ENCODE measurements at places on chromosomes 12 and 14. TPM values are rescaled to one million over a fixed set of nuclear protein-coding genes. Genes with fewer than 3 reads are reported as not detected.

DNA sequence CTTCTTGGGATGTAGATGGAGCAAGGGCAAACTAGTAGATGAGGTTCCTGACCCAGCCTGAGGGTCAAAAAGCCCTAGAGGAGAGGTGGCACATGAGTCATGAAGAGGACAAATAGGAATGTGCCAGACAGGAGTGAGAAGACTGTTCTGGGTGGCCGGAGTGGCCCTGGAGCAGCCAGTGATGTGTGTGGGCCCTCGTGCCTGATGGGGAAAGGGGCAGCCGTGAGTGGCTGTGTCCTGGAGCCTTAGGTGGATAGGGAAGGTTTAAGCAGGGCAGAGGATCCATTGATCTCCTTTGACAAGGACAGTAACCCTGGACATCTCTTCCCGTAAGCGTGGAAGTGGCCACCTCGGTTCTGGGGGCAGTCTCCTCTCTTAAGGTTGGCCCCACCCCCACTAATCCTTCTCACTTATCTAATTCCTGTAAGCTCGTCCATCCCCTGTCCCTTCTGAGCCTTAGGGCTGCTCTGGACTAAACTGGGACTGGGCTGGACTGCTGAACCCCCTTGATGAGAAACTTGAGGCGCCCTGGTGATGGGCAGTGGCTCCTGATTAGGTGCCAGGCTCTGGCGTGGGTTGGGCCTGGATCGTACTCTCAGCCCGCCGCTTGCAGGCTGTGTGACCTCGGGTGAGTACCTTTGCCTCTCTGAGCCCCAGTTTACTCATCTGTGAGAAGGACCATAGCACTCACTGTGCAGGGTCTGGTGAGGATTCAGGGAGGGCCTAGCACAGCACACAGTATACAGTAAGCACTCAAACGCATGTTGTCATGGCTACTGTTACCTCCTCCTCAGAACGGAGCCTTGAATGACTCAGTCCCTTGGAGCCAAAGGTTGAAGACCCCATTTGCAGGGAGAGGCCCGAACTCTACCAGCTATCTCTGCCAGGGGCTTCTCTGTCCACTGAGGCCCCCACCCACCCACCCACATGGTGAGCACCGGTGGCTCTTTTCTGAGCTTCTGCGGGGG is 4.0 kb downstream of the FAM222A start:
- DNase-seq = no peak

DNA sequence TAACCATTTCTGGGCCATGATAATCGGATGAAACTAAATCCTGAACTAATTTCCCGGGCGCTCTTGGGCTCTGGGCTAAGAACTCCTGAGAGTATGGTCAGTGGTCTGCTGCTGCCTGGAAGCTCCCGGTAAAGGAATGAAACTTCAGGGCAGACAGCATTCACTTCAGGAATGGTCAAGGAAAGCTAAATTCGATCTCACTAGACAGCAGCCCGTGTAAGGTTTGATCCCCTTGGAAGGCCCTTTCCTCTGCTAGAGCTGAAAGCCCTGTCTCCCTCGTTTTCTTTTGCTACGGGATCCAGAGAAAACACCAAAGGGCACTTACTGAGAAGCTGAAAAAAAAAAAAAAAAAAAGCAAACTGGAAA is 680 bp downstream of the ASB8 start:
- DNase-seq = no peak

- DNase-seq = no peak
Measured at GRCh38 chr12:47967461-47968321, 4.3 kb downstream of the TMEM106C start.

DNA sequence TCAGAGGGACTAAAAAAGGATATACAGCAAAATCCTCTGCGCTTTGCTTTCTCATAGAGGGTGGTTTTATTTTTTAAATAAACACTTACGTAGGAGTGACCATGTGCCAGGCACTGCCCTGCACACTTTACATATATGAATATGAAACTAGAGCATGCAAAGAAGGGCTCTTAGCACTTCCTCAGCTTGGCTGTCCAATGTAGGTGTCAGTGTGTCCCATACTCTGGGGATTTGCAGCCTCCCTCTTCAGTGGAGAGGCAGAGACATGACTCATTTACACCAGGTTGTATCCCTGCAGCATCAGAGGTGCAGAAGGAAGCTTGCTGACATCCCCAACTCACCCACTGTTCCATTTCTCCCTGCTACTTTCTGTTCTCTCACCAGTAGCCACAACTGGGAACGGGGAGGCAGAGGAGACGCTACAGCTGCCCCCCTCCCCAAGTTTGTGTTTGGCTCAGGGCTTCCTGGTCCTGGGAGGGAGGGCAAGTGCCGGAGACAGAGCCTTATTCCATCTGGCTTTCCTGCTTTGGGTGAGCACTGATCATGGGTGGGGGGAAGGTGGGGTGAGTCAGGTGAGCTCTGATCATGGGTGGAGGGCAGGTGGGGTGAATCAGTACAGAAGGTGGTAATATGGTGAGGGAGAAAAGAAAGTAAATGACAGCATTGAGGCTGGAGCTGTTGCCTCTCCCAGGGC is 4.9 kb upstream of the KRT5 start:
- no peak for DNase-seq

DNA sequence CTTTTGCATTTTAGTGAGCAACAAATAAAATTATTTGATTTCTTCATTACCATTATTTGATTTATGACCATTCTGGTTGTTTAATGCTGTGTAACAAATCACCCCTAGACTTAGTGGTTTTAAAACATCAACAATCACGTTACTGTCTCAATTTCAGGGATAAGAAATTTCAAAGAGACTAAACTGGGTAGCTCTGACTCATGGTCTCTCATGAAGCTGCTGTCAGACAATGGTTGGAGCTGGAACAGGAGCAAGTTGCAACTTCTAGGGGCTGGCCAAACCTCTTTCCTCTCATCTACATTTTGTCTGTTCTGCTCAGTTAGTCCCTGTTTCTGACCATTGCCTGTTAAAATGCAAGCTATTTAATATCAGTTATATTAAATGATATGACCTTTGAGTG is 517.0 kb downstream of the KCNH5 start:
- no peak for DNase-seq

DNA sequence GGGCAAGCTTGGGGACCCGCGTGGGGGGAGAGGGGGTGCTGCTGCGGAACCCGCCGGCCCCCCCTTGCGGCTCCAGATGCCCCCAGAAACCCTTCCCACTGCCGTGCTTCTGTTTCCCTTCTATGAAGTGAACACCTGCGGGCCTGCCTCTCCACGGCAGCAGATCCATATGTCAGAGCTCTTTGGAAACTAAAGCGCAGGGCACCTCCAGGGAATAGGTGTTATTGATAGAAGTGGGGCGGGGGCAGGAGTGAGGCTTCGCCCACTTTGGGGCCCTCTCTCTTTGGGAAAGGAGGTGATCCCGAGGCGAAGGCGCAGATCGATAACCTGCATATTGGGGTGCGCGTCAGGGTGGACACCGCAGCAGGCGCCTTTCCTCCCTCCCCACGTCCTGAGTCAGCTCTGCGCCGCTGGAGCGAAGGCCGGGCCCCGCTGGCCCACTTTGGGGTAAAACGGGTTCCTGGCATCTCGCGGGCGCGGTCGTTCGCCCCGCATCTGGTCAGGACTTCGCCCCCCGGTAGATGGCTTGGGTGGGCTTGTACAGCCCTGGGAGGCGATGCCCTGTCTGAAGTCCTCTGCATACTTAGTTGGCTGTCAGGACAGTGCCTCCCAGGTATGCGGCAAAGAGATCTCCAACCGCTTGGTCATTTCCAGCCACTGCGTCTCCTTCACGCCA is 524 bp downstream of the KMT5A start:
- no peak for DNase-seq

SLC15A4 gene
- 40.7 TPM for total RNA-seq

ABCC9 gene
- total RNA-seq = 37.9 TPM
